ENCODE measurements at places on chromosomes 4 and X.
A peak's percentile ranks its signal among the peaks of the same experiment; 100 is the strongest.

DNA sequence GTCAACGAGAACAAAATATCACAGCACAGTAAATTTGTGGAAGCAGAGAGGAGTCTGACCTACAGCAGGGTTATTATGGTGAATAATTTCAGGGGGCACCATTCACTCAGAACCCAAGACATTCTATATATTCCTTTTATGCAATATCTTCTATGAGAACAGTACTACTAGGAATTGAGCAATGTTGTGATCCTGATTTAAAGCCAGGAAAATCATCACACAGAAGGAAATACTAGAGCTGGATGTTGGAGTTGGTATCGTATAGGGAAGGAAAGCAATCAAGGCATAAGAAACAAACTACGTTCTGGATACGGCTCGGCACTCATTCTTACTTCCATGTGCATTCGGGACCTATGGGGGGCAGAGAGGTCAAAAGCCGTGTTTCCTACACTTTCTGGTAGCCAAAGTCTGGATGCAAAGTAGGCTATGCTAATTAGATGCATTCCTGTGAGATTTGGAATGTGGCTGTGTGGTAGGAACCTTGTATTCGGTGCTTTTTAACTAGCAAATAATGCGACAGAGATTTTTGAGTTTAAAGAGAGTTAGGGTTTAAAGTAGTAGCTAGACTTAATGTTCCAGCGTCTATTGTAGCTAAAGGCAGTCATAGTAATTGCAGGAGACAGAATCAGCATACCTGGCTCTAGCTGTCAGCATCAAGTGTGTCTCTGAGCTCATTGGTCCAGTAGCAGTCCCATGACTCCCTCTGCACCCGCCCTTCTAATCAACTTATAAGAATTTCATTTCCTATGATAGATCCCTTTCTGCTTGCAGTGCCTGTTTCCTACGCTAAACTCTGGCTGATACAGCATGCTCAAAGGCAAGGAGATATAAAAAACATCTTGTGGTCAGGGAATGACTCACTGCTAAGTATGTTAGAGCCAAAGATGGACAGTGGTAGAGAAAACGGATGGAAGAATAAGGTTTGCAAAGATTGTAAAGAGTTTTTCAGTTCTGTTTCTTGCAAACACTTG is 43.3 kb upstream of the PDGFC start:
- no peak for DNase-seq

DNA sequence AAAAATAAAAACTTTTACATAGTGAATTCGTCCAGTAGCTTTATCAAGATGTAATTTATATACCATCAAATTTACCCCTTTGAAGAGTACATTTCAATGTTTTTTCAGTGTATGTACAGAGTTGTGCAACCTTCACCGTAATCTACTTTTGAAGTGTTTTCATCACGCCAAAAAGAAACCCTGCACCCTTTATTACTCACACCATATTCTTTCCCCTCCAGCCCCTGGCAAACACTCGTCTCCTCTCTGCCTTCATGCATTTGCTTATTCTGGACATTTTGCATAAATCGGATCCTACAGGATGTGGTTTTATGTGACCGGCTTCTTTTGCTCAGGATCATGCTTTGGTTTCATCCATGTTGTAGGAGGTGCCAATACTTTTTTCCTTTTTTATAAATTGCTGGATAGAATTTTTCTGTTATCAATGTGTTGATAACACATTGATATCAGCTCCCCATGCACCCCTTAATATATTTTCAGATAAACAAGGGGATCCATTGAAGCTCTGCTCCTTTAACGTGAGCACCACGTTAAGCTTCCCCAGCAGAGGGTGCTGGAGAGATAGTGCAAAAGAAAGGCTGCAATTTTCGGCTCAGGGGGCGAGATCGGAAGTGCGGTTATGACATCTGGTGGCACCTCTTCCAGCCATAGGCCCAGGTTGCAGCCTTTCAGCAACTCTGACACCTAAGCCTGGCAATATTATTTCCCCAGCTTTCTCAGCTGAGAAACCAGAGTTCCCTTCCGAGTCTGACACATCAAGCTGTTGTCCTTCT is 100.1 kb upstream of the VCX3B start:
- DNase-seq = peak; percentile 3

DNA sequence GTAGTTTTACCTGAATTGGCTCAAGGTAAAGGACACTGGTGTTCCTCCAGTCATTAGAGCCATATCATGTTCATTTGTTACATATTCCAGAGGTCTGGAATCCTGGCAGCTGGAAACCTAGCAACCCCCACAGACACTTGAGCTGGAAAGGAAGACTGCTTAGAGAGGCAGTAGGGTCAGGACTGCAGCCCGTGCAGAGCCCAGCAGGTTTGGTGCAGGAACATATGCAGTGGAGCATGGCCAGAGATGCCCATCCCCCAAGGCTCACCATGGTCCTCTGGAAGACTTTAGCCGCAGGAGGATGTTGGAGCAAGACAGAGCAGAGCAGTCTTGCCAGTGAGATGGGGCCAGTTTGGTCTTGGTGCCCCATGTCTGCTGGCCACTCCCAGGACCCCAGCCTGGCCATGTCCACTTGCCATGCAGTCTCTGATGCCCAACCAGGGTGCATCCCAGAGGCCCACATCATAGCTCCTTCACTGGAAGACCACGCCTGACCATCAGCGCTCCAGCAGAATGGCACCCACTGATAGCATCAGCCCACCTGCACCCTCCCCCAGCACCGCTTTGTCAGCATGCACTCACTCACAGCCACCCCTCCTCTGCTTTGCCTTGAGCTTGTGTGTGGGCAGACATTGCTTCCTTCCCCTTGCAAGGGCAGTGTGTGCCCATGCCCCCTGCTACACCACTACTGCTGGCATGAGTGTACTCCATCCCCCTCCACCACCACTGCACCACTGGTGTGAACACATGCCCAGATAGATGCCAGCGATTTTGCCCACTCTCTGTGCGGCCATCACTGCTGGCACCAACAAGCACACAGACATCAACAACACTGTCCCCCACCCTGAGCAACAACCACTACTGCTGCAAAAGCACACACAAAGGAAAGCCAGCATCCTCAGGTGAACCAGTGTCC is 190.3 kb upstream of the SPOCK3 start:
- DNase-seq = no peak

GRCh38 chr4:76882630-76883029 is 15.3 kb downstream of the SOWAHB start:
- DNase-seq = peak; percentile 22

- no peak for DNase-seq
These were observed 27.0 kb upstream of the NMU start for GRCh38 chr4:55663145-55663544.

DNA sequence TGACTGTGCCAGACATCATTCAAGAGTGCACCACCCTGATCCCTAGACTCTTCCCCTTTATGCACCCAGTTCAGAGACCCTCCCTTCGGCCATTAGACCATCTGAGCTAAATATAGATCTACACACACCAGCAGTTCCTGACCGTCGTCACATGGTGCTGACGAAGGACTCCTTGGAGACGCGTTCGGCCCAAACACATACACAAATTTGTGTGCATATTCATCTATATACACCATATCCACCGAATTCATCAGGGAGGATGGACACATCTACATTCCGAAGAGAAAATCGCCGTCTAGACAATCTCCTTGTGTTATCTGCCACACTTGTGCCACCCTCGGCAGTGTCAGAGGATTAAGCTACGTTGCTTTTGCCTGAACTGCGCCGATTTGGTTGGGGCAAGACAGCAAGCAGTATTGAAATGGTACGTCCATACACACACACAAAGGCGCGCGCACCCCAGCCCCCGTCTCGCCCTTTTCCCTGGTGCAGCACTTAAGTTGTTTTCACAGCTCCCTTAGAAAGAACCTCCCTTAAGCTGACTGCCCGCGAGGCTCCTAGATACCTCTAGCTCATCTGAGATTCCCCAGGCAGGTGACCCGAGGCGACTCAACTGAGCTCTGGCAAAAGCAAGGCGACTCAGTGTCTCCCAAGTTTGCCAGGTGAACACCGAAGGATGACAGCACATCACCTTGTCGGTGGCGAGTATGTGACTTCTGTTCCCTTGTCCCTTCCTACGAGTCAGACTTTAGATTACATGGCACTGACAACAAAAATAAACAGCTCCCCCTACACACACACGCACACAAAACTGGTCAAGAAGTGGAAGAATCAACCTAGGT is 1.0 kb downstream of the RASGEF1B start:
- DNase-seq = peak; percentile 16

DNA sequence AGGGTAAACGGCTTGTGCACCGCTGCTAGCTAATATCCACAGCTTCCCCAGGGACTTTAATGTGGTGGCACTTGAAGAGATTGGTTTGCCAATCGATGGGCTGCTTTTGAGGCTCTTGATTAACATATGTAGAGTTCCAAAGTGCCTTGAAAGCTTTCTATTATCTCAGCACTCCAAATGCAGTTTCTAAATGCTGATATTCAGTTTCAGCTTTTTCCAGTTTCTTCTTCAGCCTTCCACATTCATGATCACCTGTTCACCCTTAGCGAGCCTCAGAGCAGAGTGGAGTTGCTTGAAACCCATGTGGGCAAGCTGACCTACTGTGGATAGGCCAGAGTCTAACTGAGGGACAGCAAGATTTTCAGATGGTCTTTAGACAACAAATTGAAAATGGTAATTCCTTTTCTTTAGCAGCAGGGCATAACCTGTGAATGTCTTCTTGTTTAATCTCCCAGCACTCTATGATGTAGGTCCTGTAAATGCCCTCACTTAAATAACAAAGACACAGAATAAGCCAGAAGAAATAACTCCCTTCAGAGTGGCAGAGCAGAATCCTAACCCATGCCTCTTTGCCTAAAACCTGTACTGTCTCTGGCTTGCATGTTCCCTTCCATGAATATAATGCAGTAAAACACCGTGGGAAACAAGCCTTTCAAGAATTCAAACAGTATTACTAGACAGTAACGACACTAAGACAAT is 99.8 kb downstream of the TSPAN5 start:
- DNase-seq = no peak

DNA sequence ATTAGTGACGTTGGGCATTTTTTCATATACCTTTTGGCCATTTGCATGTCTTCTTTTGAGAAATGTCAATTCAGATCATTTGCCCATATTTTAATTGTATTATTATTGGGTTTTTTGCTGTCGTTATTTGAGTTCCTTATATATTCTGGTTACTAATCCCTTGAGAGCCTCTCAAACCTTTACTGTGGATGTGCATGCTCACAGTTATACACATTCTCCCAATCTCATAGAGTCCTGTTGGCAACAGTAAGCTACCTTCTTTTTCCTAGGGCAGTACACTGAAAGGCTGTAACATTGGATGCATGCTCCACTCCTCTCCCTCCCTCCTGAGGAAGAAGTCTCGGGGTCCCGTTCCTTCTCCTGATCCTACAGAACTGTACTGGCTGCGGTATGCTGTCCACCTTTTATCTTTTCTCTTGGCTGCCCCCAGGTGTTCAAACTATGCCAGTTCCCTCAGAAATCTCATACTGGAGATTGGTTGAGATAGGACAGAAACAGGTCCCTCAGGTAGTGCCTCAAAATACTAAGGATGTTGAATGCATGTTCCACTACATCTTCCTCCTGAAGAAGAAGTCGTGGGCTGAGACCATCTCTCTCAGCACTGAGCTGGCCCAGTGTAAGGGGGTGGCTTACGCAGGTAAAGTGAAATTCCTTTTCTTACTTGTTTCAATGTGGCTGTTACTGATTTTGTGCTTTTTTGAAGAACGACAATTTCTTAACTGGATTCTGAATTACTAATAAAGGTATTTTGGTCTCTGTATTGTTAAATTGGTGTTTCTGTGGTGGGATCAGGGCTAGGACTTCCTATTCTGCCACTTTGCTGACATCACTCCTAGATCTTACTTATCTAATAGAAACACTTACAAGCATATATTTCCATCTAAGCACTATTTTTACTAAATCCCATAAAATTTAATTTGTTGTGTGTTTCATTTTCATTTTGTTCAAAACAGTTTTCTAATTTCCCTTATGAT is 145.4 kb upstream of the HUWE1 start:
- peak; percentile 3 for DNase-seq

DNA sequence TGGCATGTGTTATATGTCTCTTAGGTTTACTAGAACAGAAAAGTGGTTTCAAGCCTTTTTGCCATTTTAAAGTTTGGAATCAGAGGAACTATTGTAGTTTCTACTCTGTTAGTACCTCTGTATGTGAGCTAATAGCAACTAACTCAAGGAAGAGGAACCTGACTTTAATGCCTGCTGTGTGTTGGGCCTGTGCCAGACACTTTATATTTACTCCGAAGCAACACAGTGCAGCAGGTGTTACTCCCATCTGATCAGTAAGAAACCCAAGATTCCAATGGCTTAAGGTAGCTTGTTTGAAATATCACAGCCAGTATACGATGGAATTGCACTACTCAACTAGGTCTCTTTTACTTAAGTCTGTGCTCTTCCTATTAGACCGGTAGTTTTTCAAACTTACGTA is 79.2 kb downstream of the USP9X start:
- no peak for DNase-seq

GRCh38 chr4:119933606-119934005 is 133.0 kb downstream of the MAD2L1 start:
- DNase-seq = peak; percentile 95

DNA sequence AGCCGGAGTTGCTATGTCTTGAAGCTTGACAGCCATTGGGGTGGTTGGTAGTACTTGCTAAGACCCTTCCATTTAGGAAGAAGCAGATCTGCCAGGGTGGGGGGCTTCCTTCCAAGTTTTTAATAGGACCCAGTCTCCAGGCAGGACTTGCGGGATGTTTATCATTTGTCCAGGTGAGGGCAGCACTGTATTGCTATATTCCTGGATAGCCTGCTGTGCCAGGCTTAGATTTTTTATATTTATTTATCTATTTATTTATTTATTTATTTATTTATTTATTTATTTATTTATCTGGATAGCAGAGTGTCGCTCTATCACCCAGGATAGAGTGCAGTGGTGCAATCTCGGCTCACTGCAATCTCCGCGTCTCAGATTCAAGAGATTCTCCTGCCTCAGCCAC is 87.4 kb upstream of the CT45A1 start:
- no peak for DNase-seq

- no peak for DNase-seq
These were observed 235.1 kb upstream of the TAPT1 start for GRCh38 chr4:16461362-16461761.

DNA sequence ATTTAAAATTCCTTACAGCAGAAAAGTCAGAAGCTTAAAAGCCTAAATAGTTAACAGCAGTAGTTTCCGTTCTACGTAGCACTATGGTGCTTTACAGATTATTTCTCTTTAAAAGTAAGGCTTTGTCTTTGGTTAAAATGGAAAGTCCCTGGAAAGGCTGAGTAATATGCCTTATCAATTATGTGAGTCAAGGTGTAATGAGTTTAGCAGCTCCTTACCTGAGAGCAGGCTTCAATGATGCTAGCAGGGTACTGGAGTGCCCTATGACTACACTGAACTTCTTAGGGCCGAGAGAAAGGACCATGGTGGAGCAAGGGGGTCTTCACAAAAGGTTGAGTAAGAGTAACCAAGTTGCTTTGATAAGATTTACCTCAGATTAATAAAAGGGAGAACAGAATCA is 12.6 kb upstream of the NKX6-1 start:
- no peak for DNase-seq

- no peak for DNase-seq
These were observed 911.8 kb downstream of the CENPC start for GRCh38 chr4:66633477-66633876.

DNA sequence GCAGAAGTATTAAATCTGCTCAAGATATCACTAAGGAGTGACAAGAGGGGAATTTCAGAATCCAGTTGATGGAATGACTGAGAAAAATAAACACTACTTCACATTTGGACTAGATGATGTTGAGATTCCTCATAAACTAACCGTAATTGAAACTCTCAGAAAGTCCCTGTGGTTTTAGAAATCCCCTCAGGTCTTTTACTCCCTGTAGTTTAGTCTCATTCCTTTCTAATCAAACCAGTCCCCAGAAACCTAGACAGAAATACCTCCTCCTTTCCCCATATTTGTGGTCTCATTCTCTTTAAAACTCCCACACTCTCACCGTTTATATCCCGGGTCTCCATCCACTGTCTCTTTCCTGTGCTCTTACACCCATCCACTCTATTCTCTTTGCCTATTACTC is 15.0 kb upstream of the TLR1 start:
- DNase-seq = no peak

All from NCI-H2029 treated with DMSO at 0.1 percent for 48 hours (cell line).